ENCODE measurements at places on chromosomes 12 and 14.

DNA sequence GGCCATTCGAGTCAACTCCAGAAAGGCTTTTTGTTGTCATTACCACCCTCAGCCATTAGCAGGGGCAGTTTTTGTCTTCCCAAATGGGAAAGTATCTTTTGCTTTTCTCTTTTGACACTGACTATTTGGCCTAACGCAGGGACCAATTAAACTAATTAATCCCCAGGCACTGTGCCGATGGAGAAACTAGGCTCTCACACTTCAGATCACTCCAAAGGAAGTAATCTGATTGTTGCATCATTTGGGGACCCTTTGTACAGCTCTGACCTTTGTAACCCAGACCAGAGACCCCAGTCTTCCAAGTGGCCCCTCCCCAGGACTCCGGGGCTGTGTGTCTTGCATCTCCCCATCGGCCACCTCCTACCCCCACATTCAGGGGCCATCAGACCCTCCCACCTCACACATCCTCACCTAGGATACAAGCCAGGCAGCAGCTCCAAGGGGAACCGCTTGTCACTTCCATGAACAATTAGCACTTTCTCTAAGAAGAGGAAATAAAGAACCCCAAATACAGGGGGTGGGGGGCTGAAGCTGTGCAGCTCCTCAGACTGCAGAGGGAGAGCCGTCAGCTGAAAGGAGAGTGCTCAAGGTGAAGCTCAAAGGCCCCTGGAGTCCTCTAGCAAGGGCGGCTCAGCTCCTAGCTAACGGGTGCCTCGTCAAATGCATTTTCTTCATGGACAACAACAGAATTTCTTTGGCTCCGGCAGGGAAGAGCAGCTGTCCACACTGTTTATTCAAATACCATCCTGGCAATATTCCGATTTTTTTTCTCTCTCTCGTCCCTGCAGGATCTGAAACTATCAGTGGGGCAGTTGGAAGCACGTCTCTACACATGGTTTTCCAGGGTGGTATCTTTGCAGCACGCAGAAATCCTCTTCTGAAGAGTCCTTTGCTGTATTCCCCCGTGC is 64.3 kb upstream of the DIO3 start:
- DNase-seq, result no peak

- DNase-seq, result no peak
These were observed 38.5 kb upstream of the CD163 start for GRCh38 chr12:7542046-7542445.

DNA sequence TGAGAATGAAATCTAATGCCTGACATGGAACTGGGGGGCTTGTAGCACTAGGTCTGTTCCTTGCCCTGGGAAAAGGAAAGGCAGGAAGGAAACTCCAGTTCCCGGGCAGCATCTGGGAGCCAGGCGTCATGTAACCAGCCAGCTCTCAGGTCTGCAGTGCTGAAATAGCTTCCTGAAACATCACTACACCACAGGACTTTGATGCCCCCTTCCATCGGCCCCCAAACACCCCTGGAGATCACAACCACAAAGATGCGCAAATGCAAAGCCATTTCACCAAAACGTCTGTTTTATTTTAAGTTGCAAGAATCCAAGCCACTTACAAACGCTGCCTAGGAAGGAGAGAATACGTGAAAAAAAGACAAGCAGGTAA is 40.9 kb downstream of the KCTD10 start:
- DNase-seq, result no peak

- no peak for DNase-seq
These were observed 34.5 kb downstream of the PLCZ1 start for GRCh38 chr12:18703321-18703720.

DNA sequence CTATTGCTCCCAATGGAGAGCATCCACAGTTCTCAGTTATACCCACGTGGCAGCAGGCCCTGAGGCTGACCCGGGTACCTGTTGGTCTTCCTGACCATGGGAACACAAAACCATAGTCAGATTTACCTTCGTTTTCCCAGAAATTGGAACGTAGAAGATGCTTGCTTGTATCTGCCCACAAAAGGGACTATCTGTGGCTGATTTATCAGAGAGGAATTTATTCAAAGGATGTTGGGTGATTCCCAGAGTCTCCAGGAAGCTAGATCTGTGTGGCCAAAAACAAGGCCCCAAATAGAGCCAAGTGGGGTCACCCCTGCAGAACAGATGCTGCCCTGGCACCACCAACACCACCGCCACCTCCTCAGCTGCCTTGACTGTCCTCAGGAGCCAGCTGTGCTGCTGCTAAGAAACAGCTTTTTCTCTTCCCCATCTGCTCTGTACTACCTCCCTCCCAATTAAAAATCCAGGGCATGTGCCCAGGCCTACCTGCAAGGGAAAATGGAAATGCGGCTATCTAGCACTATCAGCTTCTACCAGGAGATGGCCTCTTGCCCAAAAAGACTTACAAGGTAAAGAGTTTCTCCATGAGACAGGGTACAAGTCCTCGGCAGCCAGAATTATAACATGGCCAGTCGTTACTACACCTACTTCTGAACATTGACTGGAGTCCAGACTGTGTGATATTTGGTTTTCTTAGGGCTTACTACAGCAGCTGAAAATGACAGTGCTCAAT is 128.6 kb upstream of the PLEKHG7 start:
- DNase-seq, result no peak

GRCh38 chr12:46332260-46332659 is 40.3 kb downstream of the SLC38A2 start:
- no peak for DNase-seq

DNA sequence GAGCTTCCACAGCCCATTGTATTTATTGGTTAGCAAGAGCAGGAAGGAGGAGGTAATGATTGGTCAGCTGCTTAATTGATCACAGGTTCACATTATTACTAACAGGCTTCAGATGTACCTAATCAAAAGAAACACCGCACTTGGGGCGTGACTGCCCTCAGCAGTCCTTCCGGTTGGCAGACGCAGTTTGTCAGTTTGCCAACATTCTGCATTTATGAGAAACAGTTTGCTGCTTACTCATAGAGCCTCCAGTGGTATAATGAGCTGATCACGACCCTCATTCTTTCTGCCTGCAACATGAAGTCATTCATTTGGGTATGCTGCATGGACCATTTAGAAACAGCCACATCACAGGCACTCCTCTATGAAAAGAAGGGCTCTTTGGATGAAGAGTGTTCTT is 42.5 kb upstream of the PPM1H start:
- no peak for DNase-seq

- DNase-seq, result no peak
These were observed 3.9 kb downstream of the ANO4 start for GRCh38 chr12:100798286-100799160.

DNA sequence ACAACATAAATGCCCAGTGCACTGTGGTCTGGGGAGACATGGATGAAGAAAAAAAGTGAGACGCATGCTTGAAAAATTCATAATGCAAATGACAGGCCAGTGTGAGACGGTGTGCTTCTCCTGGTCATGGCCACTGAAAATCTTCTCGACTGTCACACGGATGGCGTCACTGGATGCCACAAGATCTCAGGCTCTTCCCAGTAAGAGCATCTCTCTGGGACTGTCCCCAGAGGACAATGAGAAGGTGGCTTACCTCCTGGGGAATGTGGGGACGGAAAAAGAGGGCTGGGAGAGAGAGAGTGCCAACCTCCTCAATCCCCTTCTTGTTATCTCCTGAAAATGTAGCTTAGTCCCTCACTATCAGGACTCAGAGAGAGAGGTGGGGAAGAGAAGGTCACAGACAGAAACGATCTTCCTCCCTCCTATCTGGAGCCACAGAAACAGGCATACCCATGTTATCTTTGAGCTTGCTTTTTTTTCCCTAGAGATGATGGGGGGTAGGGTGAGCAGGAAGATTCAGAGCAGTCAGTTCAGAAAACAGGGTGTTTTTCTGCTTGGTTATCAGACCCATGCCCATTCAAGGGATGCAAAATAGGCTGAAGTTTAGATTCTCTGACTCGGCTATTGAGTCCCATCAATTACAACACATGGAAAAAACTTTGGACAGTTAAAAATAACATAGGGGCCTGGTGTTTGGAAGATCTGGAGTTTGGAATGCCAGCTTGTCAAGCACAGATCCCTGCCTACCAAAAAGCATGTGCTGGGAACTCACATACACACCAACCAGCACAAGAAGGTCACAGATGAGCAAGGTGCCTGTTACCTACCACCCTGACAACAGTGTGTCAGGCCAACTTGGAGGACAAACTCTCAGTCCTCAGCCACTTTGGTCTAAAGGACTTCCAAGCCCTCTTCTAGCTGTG is 24.2 kb downstream of the DPF3 start:
- DNase-seq, result no peak

- no peak for DNase-seq
These were observed 1.2 kb upstream of the LAG3 start for GRCh38 chr12:6771091-6771495.

DNA sequence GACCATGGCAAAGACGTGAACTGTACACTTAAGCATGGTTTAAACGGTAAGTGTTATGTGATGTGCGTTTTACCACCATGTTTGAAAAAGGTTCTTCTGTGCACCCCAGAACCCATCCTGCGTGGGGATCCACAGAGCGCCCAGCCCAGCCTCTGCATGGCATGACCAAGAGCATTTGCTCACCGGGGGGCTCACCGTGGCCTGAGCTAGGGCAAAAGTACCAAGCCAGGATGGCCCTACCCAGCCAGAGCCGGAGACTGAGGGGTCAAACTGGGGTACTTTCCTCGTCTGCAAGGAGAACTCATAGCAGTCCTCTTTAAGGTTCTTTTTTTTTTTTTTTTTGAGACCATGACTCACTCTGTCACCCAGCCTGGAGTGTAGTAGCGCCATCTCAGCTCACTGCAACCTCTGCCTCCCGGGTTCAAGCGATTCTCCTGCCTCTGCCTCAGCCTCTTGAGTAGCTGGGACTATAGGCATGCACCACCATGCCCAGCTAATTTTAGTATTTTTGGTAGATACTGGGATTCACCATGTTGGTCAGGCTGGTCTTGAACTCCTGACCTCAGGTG is 16.4 kb upstream of the ANKRD9 start:
- no peak for DNase-seq

DNA sequence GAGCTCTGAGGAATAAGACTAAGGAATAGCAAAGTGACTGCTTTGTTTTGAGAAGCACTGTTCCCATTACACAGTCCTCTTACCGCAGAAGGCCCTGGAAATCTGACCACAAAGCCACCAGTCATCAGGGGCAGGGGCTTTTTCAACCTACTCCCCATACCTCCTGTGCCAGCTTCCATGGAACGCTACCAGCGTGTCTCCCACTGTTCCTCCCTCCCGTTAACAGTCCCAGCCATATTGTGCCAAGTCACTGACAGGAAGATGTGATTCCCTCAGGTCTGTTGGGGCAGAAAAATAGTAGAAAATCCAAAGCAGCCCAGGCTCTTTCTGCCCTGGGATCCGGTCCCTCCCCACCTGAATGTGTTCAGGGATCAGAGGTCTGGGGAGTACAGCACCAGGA is 46.6 kb upstream of the VPS33A start:
- DNase-seq, result no peak

DNA sequence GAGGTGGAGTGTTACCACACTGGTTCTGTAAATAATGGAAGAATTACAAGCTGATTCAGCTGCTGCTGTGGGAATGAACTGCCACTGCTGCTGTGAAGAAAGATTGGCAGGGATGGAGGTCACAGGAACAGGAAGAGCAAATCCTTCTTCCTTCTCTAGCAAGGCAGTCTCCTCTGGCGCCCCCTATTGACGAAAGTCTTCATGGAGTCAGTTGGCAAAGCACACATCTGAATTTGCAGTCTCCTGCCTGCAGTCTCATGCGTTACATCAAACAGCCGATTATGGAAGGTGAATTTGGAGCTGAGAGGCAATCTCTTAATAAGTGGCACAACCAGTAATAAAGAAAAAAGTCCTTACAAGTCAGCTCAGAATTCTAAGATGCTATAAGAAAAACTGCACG is 106.0 kb upstream of the TMTC1 start:
- DNase-seq, result peak; percentile 93

- DNase-seq, result no peak
These were observed 85.9 kb downstream of the TMEM117 start for GRCh38 chr12:43921666-43922337.

GRCh38 chr12:76014007-76014406 is 17.6 kb downstream of the PHLDA1 start:
- no peak for DNase-seq

GRCh38 chr12:98417266-98417665 is 98.1 kb upstream of the TMPO start:
- DNase-seq, result no peak

DNA sequence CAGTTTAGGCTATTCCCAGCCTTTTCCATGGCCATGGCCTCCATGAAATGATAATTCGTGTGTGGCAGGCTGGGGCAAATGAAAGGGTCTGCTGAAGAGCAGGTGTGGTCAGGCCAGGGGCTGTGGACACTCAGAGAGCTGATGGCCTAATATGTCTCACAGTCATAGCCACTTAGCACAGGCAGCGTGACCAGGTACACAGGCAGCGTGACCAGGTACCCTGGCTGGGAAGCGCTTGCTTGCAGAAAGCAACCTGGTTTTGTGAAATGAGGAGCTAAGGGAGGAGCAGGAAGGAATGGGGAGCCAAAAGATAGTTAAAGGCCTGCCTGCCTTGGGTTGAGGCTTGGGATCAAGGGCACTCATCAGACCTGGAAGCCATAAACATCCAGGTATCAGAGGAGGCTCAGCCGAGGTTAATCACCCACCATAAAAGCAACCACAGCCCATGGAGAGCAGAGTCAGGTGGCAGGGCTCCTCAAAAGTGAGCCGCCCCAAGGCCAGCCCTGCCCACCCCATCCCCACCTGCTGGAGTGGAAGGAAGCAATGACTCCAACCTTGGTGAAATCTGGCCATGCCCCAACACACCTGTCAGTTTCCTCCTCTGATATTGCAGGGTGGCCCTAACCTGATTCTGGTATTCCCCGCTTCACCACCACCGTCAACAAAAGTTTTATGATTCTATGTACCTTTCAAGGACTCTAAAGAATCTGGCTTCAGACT is 8.0 kb upstream of the KRT8 start:
- no peak for DNase-seq

DNA sequence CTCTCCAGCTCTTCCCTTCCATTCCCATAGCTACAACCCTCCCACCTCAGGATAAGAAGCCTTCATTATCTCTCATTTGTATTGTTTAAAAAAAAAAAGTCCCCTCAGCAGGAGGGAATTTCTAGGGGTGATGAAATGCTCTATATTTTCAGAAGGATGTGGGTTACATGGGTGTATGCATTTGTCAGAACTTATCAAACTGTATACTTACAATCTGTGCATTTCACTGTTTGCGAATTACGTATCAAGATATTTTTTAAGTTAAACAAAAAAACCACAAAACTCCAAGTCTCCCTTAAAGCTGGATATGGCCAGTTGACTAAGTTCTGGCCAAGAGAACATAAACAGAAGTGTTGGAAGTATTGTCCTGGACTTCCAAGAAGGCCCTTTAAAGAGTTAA is 2.0 kb upstream of the FKBP11 start:
- no peak for DNase-seq

DNA sequence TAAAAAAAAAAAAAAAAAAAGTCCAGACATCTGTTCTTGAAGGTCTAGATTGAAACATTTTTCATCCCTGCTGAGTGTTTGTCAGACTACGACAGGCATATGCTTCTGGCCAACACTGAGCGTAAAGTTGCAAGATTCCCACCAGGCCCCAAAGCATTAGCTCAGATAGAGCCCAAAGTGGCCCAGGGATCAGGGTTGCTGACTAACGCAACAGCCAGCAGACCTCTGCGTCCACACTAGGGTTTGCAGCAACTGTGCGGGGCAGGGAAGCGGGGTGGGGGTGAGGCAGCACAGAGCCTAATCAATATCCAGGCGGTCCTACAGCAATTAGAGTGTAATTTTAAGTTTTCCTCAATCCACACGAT is 55.7 kb downstream of the SSH1 start:
- DNase-seq, result no peak
